ENCODE measurements at places on chromosomes 5 and 9.
A peak's percentile ranks its signal among the peaks of the same experiment; 100 is the strongest.

DNA sequence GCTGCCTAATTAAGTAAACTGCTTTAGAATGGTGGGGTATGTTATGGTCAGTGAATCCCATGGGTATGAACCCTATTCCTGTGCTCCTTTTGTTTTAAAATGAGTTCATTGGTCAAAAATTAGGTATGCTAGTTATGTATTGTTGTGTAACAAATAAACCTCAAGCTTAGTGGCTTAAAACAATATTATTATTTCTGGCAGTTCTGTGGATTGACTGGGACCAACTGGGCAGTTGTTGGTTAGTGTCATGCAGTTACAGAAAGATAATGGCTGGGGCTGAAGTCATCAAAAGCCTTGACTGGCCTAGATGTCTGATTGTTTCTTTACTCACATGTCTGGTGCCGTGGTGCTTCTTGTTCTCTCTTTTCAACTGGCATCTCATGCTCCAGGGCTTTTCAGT, 8.9 kb upstream of the PTAR1 start:
- no peak for DNase-seq

DNA sequence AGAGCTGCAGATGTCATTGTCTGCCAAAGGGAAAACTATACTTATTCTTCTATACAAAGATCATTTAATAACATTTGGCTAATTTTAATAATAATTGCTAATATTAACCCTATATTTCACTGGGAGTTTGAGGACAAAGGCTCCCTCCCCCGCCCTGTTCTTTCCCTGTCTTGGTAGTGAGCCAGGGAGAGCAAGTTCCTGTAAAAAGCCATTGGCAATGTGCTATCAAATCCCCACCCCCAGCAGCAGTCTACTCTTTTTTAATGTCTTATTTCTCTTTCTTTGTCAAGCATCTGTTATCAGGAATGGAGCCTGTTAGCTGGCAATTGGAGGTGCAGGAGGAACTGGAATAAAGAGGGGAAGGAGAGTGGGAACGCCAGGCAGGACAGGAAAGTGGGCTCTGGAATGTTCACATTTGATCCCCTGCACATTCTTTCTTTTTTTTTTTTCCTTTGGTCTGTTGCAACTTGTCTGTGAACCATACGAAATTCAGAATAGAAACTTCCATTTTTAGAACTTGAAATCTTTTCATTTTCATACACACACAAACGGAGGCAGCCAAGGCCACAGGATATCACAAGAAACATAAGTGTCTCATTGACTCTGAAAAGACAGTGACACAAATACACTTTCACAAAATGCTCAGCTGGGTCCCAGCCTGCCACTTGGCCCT, 664.8 kb upstream of the ZNF608 start:
- no peak for DNase-seq

- no peak for DNase-seq
These were observed 18.1 kb downstream of the VAV2 start for GRCh38 chr9:133973791-133974630.

DNA sequence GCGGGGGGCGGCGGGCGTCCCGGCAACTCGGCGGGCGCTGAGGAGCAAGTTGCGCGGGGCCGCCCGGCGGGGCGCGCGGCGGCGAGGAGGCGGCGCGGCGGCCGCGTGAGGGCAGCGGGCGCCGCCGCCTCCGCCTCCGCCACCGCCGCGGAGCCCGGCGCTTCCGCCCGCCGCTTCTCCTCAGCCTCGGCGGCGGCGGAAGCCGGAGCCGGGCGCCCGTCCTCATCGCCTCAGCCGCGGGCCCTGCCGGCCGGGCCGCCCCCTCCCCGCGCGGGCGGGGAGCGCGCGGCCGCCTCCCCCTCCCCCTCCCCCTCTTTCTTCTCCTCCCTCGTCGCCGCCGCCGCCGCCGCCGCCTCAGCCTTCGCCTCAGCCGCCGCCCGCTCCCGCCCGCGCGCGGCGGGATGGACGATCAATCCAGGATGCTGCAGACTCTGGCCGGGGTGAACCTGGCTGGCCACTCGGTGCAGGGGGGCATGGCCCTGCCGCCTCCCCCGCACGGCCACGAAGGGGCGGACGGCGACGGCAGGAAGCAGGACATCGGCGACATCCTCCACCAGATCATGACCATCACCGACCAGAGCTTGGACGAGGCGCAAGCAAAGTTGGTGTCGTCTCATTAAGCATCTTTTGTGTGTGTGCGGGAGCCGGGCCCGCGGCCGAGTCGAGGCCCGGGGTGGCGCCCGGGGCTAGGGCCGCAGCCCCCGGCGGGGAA, at the start of gene PBX3:
Gene PBX3 (plus strand): TSS at position 321 of the 712 bp plus-strand sequence.
- DNase-seq, result no peak

DNA sequence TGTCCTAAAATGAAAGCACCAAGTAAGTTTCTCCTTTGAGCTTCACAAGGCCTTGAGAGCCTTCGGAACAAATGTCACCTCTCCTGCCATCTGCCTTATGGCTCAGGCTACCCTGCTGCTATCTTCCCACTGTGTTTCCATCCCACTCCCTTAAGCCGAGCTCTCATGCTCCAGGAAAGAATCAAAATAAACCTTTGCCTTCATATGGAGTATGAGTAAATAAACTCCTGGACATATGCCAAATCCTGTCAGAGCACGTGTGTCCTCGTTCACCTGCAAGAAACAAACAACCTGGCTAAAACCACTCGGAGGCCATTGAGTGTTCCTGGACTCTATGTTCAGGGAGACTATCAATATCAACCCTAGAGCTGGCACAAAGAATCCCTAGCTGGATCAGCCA, 122.3 kb upstream of the CCDC112 start:
- DNase-seq, result no peak

DNA sequence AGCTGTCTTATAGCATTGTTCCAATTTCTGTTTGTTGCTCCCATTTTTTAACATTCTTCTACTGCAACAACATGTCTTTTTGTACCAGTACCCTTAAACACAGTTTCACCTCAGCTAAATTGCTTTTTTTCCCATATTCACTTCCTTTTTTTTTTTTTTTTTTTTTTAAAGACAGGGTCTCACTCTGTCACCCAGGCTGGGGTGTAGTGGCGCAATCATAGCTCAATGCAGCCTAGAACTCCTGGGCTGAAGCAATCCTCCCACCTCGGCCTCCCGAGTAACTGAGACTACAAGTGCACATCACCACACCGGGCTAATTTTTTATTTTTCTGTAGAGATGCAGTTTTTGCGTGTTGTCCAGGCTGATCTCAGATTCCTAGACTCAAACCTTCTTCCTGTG, 161.3 kb downstream of the NIPBL start:
- DNase-seq, result no peak

DNA sequence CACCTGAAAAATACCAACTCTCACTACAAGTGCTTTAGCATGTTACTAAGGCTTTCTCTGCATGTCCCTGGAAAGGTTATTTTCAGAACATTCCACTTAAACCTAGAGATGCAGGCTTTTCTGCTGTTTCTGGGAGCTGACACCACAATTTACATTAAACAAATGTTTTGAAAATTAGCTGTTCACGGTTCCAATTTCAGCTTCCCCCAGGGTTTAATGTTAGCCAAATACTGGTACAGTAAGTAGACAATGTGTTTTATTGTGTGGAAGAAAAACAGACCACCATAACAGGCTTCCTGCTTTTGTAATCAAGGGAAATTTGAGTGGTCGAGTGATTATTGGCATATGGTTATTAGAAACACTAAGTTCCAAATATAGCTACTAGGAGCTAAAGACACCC, 32.0 kb downstream of the MACROH2A1 start:
- no peak for DNase-seq

DNA sequence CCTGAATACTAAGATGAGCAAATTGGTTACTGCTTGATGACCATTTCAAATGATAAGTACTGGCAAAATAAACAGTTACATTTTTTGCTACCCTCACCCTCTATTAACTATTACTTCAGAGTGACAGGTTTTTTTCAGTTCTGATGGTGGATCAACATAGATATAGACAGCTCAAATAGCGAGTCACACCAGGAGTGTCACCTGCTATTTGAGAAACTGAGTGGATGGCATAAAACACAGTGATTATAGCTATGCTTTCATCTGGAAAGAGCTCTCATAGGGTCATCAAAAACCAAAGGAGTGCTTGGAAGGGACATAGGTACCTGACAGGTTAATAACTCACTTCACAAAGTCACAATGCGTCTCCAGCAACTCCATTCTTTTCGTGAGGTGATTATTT, 244.5 kb upstream of the C9orf72 start:
- no peak for DNase-seq

DNA sequence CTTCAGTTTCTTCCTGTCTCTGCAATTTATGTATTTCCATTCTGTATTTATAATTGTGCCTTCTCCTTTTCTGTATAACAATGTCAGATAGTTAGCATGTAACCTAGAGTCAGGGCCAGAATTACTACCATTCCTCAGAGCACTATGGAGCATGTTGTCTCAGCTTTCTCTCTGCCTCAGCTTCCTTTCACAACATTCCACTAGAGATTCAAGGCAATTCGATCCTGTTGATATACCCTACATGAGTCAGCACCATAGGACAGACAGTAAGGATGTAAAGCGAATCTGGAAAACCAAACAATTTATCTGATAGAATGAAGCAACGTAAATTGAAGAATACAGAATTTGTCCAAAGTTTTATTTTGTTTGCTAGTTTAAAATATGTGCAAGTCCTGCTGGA, 728.3 kb upstream of the SEMA6A start:
- DNase-seq, result no peak

- DNase-seq, result no peak
These were observed 60.2 kb downstream of the MLLT3 start for GRCh38 chr9:20562051-20562450.

GRCh38 chr5:121688781-121689180, 162.9 kb upstream of the FTMT start:
- no peak for DNase-seq

GRCh38 chr5:177515580-177515979, 1.2 kb downstream of the DDX41 start:
- no peak for DNase-seq

DNA sequence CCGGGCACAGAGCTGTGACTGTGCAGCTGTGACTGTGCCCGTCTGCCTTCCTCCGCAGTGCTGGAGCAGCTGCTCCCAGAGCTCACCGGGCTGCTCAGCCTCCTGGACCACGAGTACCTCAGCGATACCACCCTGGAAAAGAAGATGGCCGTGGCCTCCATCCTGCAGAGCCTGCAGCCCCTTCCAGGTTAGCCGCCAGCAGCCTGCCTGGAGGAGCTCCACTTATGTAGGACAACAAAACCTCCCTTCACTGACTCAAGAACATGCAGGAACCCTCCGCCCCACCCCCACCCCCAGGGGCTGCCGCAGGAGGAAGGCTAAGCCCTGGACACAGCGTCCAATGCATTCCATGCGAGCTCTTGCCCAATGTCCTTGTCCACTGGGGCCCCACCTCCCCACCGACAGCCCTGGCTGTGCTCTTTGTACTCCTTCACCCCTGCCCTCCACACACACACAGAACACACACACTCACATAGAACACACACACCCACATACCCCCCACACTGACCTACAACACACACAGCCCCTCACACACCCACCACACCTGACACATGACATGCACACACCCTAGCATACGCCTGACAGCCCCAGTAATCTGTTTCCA, 27.9 kb downstream of the AFAP1L1 start:
- DNase-seq, result no peak

DNA sequence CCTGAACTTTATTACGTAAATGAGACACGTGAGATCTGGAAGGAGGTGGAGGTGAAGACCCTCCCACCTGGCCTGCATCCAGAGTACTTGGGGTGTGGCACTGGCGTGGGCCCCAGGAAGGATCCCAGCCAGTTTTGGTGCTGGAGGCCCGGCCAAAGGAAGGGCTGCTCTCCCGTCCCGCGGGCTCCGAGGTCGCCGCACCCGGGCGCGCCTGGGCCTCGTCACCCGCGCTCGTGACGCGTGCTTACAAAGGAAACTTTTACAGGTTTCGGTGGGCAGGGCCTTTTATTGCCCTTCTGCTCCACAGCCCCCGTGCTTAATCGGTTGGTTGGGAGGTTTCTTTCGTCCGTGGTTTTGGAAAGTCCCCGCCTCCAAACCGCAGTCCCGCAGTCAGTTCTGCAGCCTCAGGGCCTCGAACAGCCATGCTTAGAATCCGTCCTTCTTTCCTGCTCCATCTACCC, 29.2 kb downstream of the CDKN2A start:
- DNase-seq, result no peak

DNA sequence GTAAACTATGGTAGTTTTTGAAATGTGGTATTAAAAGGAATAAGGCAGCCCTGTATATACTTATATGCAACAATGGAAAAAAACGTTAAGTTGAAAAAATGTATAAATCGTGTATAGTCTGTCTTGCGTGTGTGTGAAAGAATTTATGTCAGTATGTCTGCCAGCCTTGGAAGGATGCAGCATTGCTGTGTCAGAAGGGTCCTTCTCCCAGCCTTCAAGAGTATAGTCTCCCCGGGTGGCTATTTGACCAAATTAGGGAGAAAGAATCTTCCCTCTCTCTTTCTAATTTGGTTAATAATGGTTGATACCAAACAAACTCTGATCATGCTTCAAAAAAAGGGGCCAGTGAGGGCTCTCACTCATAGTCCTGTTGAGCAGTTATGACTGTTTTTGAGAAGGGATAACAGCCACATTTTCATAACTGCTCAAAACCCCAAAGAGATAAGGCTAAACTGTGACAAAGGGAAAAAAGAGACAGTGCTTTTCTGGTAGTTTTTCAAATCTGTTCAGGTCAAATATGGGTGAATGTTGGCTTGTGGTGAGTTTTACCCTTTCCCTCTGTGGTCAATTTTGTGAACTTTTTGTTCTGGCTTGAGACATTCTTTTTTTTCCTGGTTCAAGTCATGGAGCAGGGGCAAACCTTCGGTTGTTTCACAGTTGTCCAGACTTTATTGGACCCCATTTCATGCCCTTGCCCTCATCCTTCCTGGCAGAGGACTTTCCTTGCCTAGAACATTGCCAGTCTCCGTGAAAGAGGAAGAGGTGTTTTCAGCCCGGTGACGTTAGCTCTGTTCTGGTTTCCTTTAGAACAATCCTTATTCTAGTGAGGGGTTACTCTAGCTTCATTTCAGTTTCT, 21.0 kb downstream of the SNX30 start:
- DNase-seq, result no peak

GRCh38 chr5:40288800-40289485, 390.8 kb upstream of the PTGER4 start:
- DNase-seq, result peak; percentile 33

DNA sequence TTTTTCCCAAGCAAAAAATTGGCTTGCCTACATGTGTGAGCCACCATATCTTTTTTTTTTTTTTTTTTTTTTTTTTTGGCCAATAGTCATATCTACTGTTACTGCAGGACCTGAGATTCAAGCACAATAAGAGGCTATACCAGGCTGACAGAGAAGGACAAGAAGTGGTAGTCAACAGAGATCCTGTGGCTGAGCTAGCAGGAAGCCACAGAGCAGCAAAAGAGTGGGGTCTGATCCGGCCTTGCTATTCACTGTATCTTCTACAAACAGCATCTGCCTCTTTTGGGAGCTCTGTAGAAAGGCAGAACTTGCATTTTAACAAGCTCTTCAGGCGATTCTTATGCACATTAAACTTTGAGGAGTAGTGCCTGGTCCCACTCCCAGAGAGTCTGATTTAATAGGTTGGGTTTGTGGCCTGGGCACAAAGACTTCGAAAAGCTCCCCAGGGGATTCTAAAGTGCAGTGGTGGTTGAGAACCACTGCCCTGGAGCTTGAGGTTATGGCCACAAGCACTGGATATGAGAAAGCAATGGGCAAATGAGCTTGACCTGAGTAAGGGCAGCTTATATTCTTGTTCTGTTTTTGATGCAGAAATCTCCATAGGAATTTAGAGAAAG, 162.8 kb downstream of the PIK3R1 start:
- no peak for DNase-seq

Data from renal cortex interstitium (tissue), 15 donors.